HepG2 (cell line): ENCODE measurements at places on chromosomes 11 and 22. TPM values are rescaled to one million over a fixed set of nuclear protein-coding genes. Genes with fewer than 3 reads are reported as not detected.

Gene PANX1
- 21.7 and 24.8 TPM in 2 replicates for total RNA-seq

Gene TYR
- not detected in 2 replicates for total RNA-seq

Gene KCNJ4
- not detected in 2 replicates for total RNA-seq

Gene PTPN5
- total RNA-seq = not detected in 2 replicates

Gene SCN4B
- total RNA-seq = 0.04 TPM in 1 of 2 replicates, not detected in the other

Gene HIC2
- total RNA-seq = 11.6 and 13.7 TPM in 2 replicates

Gene VWCE
- 10.4 and 27.6 TPM in 2 replicates for total RNA-seq

Gene CAPN5
- 0.22 and 0.27 TPM in 2 replicates for total RNA-seq

GRCh38 chr11:112670806-112671570 is 290.2 kb upstream of the NCAM1 start:
- H3K36me3 ChIP-seq = no peaks in the 10 kb centered on the region
- no peak for DNase-seq
- H3K27ac ChIP-seq = no peak overlapping the region
- H3K27me3 ChIP-seq = no peaks in the 10 kb centered on the region

- H3K4me3 ChIP-seq = no peak overlapping the region
- no peaks in the 10 kb centered on the region for H3K27me3 ChIP-seq
- H3K27ac ChIP-seq = no peak overlapping the region
These were observed 47.5 kb downstream of the NCAPD3 start for GRCh38 chr11:134176284-134176683.

- H3K27me3 ChIP-seq = no peaks in the 10 kb centered on the region; the same call in 1 of the 2 replicates
- peak; percentile 85 for DNase-seq
- peaks cover 81% of the 10 kb centered on the region for H3K4me1 ChIP-seq
- peaks cover 17% of the 10 kb centered on the region; the same call in 2 of the 3 replicates for H3K36me3 ChIP-seq
These were observed 1.1 kb downstream of the CDC42EP1 start for GRCh38 chr22:37561212-37562048.

GRCh38 chr11:1994121-1994520 is 3.5 kb downstream of the H19 start:
- no peaks in the 10 kb centered on the region for H3K36me3 ChIP-seq
- no peaks in the 10 kb centered on the region for H3K4me1 ChIP-seq
- H3K27ac ChIP-seq = no peak overlapping the region

GRCh38 chr11:87324817-87325489 is 287.2 kb downstream of the TMEM135 start:
- H3K27ac ChIP-seq = no peak overlapping the region
- no peaks in the 10 kb centered on the region for H3K4me1 ChIP-seq
- no peak overlapping the region for H3K4me3 ChIP-seq
- no peaks in the 10 kb centered on the region for H3K27me3 ChIP-seq
- H3K36me3 ChIP-seq = peaks cover 6% of the 10 kb centered on the region; the same call in 1 of the 2 replicates
- DNase-seq = no peak

GRCh38 chr22:18000441-18001039 is 23.8 kb downstream of the MICAL3 start:
- peak overlapping the region; percentile 86 for H3K4me3 ChIP-seq
- peak overlapping the region; percentile 98 for H3K27ac ChIP-seq
- H3K4me1 ChIP-seq = peaks cover 18% of the 10 kb centered on the region
- no peaks in the 10 kb centered on the region for H3K36me3 ChIP-seq

GRCh38 chr11:71200172-71200716 is 52.1 kb downstream of the SHANK2 start:
- no peak overlapping the region for H3K4me3 ChIP-seq
- H3K36me3 ChIP-seq = peaks cover 15% of the 10 kb centered on the region
- H3K27me3 ChIP-seq = no peaks in the 10 kb centered on the region
- H3K4me1 ChIP-seq = peaks cover 2% of the 10 kb centered on the region

DNA sequence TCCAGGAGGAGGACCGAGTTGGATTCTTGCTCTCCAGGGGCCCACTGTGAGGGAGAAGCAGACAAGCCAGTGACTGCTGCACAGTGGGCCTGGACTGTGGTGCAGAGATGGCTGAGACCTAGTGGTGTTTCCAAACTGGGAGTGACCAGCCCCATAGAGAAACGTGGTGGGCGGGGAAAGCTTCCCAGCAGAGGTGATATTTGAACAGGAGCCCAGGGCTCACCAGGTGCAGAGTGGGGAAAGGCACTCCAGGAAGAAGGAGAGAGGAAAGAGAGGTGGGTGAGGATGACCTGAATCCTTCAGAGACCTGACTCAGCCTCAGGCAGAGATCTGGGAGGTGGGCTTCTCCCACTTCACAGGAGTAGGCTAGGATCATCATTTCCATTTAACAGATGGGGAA is 52.1 kb upstream of the RASD2 start:
- no peak overlapping the region for H3K4me3 ChIP-seq
- H3K27ac ChIP-seq = no peak overlapping the region
- H3K4me1 ChIP-seq = no peaks in the 10 kb centered on the region
- 0 out of 2 replicates have a peak, but pooled peaks cover 2% of the 10 kb centered on the region for H3K27me3 ChIP-seq
- DNase-seq = no peak

- H3K27me3 ChIP-seq = no peaks in the 10 kb centered on the region
- H3K36me3 ChIP-seq = no peaks in the 10 kb centered on the region
- no peak for DNase-seq
These were observed 667 bp downstream of the ACCS start for GRCh38 chr11:44066732-44067141.

DNA sequence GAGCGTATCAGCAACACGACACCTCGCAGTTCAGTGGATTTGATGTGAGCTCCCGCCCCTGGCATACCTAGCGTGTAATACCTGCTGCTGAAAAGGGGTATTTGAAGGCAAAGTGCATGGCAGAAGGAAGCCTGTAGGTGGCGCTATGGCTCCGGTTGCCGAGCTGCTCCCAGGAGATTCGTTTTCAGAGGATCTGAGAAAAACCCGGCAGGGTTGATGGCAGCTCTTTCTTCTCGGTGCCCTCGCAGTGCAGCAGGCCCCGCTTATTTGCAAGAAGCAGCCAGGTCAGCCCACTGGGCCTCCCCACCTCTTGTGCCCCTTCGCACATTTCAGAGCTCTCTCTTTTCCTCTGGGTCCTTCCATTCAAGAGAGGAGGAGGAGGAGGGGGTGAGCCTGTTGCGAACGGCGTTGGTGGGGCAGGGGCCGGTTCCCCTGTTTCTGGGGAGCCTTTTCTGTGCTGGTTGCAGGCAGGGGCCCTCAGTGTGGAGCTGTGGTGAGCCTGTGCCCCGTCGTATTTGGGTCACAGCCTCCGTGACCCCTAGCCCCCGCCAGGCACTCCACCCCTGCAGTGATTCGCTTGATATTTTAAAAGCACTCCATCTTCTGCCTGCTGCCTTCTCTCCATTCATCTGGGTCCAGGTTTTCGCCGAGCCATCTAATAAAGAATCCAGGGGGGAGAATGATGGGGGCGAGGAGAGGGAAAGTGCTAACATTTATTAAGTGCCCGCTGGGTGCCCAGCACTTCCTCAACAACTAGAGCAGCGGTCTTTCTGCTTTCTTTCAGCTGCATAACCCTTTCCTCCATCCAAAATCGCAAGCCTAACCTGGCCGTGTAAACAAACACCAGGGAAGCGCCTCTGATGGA is 85.3 kb upstream of the SYT13 start:
- no peaks in the 10 kb centered on the region for H3K36me3 ChIP-seq
- H3K27me3 ChIP-seq = no peaks in the 10 kb centered on the region; the same call in 1 of the 2 replicates
- peak; percentile 48 for DNase-seq
- H3K27ac ChIP-seq = no peak overlapping the region
- H3K4me3 ChIP-seq = no peak overlapping the region

DNA sequence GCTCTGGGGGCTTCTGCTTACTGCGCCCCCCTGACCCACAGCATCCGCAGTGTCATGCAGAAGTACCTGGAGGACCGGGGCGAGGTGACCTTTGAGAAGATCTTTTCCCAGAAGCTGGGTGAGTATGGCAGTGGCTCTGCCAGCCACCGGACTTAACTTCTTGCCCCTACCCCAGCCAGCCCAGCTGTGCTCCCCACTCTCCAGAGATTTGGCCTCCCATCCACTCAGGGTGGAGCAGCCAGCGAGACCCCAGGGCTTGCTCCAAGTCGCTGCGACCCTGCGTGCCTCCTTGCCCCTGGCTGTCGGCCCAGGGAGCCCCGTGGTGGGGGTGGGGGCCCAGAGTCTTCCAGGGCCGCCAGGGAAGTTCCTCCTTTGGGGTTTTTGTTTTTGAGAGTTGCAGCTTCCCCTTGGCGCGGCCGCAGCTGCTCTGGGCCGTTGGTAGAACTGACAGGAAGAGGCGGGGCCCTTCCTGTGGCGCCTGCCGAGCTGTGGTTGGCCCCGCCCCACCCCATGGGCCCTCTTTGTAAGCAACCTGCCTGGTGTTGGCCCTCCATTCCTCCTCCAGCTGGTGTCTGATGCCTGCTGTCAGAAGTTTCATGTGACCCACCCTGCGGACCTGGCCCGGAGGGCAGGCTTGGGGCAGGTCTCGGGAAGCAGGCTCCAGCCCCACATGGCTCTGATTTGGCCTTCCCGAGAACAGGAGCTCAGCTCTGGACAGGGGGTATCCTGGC is 11.1 kb downstream of the GRK2 start:
- peaks cover 6% of the 10 kb centered on the region; the same call in 1 of the 2 replicates for H3K4me1 ChIP-seq
- H3K27ac ChIP-seq = no peak overlapping the region
- no peak for DNase-seq
- H3K27me3 ChIP-seq = no peaks in the 10 kb centered on the region
- H3K36me3 ChIP-seq = peaks cover 68% of the 10 kb centered on the region; the same call in 2 of the 3 replicates

- H3K4me1 ChIP-seq = no peaks in the 10 kb centered on the region
- no peak overlapping the region for H3K27ac ChIP-seq
- no peak overlapping the region for H3K4me3 ChIP-seq
These were observed 522.3 kb downstream of the BRD1 start for GRCh38 chr22:49305214-49305965.

DNA sequence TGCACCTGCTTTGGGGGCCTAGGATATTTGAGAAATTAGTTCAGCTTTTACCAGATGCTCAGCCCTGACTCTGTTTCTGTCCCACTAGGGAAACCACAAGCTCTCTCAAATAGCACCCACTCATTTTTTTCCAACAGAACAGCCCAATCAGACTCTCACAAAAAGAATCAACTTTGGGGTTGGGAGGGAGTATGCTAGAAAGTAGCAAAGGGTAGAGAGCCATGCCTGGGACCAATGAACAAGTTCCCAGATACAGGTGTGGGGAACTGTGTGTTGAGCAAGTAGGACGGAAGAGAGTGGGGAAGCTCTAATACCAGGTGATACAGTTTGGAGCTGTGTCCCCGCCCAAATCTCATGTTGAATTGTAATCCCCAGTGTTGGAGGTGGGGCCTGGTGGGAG is 41.1 kb downstream of the TRIM66 start:
- H3K4me1 ChIP-seq = no peaks in the 10 kb centered on the region
- DNase-seq = no peak
- no peak overlapping the region for H3K27ac ChIP-seq
- no peaks in the 10 kb centered on the region for H3K27me3 ChIP-seq
- H3K36me3 ChIP-seq = peaks cover 26% of the 10 kb centered on the region
- no peak overlapping the region for H3K4me3 ChIP-seq

- DNase-seq = no peak
- peaks cover 24% of the 10 kb centered on the region for H3K27me3 ChIP-seq
- H3K4me3 ChIP-seq = no peak overlapping the region
- H3K4me1 ChIP-seq = no peaks in the 10 kb centered on the region
- H3K27ac ChIP-seq = no peak overlapping the region
These were observed 15.8 kb upstream of the PKNOX2 start for GRCh38 chr11:125148743-125149142.

- peaks cover 2% of the 10 kb centered on the region; the same call in 1 of the 2 replicates for H3K36me3 ChIP-seq
- H3K27ac ChIP-seq = peak overlapping the region; percentile 56
- H3K4me1 ChIP-seq = peaks cover 45% of the 10 kb centered on the region
- peak; percentile 54 for DNase-seq
- H3K27me3 ChIP-seq = no peaks in the 10 kb centered on the region; the same call in 1 of the 2 replicates
- peak overlapping the region; percentile 55 for H3K4me3 ChIP-seq
These were observed 2.2 kb upstream of the RPS19BP1 start for GRCh38 chr22:39534591-39535356.

DNA sequence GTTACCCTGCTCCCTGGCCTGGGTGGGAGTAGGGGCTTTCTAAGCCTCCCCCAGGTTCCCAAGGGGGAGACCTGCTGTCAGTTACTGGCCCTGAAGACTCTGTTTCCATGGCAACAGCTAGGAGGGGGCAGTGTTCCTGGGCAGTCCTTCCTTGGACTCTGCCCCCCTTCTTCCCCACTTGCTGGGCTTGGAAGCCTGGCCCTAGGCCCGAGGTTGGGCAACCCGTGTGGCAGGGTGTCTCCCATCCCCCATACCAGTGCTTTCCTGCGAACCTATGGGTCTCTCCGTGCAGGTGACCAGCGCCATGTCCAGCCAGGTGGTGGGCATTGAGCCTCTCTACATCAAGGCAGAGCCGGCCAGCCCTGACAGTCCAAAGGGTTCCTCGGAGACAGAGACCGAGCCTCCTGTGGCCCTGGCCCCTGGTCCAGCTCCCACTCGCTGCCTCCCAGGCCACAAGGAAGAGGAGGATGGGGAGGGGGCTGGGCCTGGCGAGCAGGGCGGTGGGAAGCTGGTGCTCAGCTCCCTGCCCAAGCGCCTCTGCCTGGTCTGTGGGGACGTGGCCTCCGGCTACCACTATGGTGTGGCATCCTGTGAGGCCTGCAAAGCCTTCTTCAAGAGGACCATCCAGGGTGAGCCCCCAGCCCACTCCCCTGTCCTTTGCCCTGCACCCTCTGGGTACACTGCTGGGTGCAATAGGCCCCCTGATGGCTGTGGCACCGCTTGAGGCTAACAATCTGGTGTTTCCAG is 1.7 kb downstream of the ESRRA start:
- H3K27me3 ChIP-seq = no peaks in the 10 kb centered on the region; the same call in 2 of the 3 replicates
- no peaks in the 10 kb centered on the region for H3K36me3 ChIP-seq
- peak overlapping the region; percentile 82 for H3K27ac ChIP-seq
- peak overlapping the region; percentile 85 for H3K4me3 ChIP-seq
- DNase-seq = peak; percentile 60

GRCh38 chr11:8766043-8766987 is 83.7 kb downstream of the RPL27A start:
- H3K27me3 ChIP-seq = no peaks in the 10 kb centered on the region
- 0 out of 2 replicates have a peak, but pooled peaks cover 7% of the 10 kb centered on the region for H3K4me1 ChIP-seq
- H3K27ac ChIP-seq = no peak overlapping the region
- DNase-seq = no peak
- no peak overlapping the region for H3K4me3 ChIP-seq

DNA sequence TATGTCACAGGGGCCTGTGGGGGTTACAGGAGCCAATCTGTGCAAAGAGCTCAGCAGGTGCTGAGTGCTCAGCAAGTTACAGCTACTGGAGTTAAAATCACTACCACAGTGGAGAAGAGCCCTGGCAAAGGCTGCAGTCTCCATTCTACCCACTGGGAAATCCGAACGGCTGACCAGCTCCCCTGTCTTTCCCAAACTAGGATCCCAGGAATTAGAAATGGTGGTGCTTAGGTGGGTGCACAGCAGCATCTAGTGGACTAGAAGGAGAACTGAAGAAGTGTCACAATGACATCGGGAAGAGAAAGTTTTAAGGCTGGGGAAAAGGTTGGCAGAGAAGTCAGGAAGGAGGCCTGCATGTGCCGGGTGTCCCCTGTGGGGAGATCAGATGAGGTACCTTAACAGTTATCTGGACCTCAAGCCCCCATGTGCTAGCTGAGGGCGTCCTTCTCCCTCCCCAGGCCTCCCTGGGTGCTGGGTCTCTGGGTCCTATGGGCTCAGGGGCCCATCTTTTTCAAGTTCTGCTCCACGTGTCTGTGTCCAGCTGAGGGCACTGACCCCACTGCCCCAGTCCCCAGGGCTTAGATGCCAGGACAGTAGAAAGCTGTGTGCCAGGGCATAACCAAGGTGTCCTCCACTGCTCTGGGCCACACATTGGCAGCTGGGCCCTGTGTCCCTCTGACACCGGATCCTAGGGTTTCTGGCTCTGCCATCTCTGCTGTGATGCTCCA is 1.9 kb downstream of the PIWIL3 start:
- H3K4me3 ChIP-seq = no peak overlapping the region
- H3K27me3 ChIP-seq = no peaks in the 10 kb centered on the region; the same call in 1 of the 2 replicates
- no peaks in the 10 kb centered on the region for H3K4me1 ChIP-seq
- H3K36me3 ChIP-seq = no peaks in the 10 kb centered on the region

- no peak overlapping the region for H3K4me3 ChIP-seq
- DNase-seq = no peak
- no peak overlapping the region for H3K27ac ChIP-seq
- H3K36me3 ChIP-seq = no peaks in the 10 kb centered on the region
- H3K27me3 ChIP-seq = no peaks in the 10 kb centered on the region
These were observed 39.1 kb downstream of the SLC35F2 start for GRCh38 chr11:107819361-107820014.
